ENCODE measurements at places on chromosomes 4 and X.

- DNase-seq: peak; percentile 76
Measured at GRCh38 chr4:46270986-46271596, 118.8 kb downstream of the GABRA2 start.

DNA sequence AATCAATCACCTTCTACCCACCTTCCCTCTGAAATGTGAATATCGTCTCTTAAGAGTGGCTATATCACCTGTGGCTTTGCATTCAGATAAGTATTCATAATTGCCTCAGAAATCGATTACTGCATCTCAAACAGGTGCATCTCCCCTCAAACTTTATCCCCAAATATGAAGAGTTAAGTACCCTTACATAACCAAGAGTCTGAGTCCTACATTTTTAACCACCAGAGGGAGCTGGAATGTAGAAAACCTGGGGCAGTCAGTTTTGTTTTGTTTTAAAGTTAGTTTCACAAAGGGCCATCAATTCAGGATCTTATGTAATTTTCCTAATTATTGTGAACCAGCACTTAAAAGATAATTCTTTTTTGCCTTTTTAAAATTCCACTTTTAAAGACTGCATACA lies 5.7 kb downstream of the TCEANC start:
- DNase-seq: peak; percentile 78

- no peak for DNase-seq
Measured at GRCh38 chrX:105553118-105553517, 269.2 kb upstream of the NRK start.

- no peak for DNase-seq
Measured at GRCh38 chr4:173317004-173317403, 17.2 kb downstream of the HMGB2 start.

DNA sequence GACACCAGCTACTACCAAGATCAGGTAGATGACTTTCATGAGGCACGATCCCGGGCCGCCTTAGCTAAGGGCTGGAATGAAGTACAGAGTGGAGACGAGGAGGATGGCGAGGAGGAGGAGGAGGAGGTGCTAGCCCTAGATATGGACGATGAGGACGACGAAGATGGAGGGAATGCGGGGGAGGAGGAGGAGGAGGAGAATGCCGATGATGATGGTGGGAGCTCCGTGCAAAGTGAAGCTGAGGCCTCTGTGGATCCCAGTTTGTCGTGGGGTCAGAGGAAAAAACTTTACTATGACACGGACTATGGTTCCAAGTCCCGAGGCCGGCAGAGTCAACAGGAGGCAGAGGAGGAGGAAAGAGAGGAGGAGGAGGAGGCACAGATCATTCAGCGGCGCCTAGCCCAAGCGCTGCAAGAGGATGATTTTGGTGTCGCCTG lies 481 bp downstream of the UTP3 start:
- DNase-seq: no peak

DNA sequence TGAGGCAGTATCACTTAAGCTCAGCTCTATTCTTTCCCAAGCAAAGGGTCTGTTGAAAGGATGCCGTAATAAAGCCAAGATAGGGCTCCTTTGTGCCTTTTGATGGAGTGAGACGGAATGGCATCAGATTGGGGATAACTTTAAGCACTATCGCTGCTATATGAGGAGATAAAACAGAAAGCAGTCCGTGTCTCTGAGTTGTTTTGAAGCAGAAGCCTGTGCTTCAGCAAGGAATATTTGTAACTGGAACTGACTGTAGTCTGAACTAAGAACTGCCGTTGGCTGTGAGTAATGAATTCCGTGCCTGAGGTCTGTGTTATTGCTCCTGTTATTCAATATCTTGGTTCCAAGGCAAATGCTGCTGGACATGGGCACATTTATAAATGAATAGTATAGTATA lies 297.4 kb downstream of the ANKRD50 start:
- DNase-seq: no peak

GRCh38 chr4:81498046-81498445 lies 26.3 kb upstream of the RASGEF1B start:
- no peak for DNase-seq

GRCh38 chrX:110734894-110735541 lies 60.6 kb downstream of the CHRDL1 start:
- DNase-seq: no peak

- peak; percentile 35 for DNase-seq
Measured at GRCh38 chr4:13476915-13477314, 7.2 kb downstream of the RAB28 start.

- no peak for DNase-seq
Measured at GRCh38 chr4:159280442-159281172, 177.7 kb downstream of the RAPGEF2 start.

DNA sequence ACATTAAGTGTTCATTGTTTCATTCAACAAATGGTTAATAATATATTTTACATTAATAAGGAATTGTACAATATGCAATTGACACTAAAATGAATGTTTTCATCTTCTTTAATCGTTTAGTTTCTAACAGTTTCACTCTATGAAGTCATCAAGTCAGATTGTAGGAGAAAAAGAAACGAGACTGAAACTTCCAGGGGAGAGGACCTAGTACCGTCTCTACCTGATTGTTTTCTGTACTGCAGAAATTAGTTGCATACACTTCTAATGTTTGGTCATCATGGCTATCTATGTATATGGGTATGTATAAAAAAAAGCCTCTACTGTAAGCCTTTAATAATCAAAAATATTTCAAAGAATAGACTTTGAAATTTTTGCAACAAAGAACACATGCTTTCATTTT lies 1350.9 kb downstream of the ARAP2 start:
- no peak for DNase-seq

DNA sequence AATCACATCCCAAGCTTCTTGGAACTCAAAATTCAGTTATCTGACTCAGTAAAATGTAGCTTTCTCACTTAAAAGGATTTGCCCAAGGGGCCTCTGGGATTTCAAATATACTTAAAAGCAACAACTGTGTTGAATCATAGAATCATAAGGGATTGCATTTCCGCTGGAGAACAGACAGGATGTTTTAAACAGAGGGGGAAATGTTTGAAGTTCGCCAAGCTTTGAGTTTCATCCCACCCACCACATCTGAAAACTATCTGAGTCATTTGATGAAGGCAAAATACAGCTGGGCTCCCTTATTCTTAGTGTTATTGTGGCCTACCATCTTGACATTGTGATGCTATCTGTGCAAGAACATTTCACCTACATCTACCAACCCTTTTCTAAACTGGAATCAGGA lies 73.5 kb downstream of the PPP1R2C start:
- no peak for DNase-seq

DNA sequence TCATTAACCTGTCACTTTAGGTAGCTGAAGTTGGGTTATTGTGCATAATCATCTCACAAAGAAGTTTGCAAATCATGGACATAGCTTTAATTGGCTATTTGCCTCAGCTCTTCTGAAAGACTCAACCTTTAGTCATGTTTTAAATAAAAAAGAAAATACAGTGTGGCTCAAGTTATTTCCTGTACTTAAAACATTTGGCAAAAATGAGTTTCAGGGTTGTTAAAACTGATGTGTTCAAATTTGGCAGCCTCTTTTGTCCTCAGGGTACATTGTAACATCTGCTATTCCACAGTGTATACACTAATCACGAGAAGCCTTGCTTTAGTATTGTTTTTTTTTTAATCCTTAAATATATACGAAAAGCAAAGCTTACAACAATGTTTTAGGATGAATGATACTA lies 31.5 kb upstream of the HPGD start:
- DNase-seq: no peak

DNA sequence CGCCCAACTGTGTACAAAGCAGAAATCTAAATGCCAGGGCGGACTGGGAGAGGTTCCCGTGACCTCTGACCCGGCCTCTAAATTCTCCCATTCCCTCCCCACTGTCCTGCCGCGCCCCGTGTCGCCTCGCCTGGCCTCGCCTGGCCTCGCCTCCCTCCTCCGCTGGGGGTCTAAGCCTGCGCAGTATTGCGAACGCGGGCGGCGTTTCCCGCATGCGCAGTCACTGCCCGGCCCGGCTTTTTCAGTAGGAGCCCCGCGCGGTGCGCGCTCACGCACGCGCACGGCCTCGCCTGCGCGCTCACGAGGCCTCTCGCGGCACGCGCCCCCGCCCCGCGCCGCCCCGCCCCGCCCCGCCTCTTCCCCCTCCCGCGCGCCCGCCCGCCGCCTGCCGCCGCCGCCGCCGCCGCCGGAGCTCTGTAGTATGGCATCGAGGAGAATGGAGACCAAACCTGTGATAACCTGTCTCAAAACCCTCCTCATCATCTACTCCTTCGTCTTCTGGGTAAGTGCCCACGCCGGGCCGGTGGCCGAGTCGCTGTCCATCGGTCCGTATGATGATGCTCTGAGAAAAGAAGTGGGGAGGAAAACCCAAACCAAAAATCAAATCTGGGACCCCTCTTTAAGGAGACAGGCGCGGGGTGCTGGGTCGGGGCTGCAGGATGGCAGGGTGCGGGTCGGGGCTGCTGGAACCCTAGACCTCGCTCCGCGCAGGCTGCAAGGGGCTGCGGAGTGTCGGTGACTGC lies at the start of gene TSPAN7:
TSS of gene TSPAN7 (plus strand) at position 417 of the 743 bp plus-strand sequence. CDS start at position 422, 5 bp downstream.
- DNase-seq: peak; percentile 87

- DNase-seq: no peak
Measured at GRCh38 chrX:29992083-29992482, 223.3 kb upstream of the MAGEB2 start.

All from common myeloid progenitor, CD34-positive (primary cell).